ENCODE measurements at places on chromosomes 1 and 21.

- peak; percentile 10 for DNase-seq
These were observed 629 bp downstream of the PGD start for GRCh38 chr1:10399444-10399941.

DNA sequence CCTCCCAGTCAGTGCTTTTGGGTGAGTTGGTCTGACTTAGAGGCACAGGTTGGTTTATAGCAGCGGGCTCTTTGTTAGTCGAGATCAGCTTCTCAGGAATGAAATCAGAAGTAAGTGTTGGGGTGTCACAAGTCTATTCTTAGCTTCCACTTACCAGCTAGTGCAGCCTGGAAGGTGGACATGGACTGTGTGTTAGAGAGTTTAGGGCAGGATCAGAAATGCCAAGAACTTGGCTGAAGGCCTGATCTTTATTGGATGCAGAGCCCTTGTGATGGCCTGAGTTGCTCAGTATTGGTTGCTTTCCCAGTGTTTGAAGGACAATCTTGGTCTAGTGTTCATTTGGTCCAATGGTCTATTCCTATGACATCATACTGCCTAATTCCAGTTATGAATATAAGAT is 377.0 kb upstream of the USP24 start:
- DNase-seq: no peak

- no peak for DNase-seq
These were observed 751 bp downstream of the MRPS15 start for GRCh38 chr1:36463463-36463802.

DNA sequence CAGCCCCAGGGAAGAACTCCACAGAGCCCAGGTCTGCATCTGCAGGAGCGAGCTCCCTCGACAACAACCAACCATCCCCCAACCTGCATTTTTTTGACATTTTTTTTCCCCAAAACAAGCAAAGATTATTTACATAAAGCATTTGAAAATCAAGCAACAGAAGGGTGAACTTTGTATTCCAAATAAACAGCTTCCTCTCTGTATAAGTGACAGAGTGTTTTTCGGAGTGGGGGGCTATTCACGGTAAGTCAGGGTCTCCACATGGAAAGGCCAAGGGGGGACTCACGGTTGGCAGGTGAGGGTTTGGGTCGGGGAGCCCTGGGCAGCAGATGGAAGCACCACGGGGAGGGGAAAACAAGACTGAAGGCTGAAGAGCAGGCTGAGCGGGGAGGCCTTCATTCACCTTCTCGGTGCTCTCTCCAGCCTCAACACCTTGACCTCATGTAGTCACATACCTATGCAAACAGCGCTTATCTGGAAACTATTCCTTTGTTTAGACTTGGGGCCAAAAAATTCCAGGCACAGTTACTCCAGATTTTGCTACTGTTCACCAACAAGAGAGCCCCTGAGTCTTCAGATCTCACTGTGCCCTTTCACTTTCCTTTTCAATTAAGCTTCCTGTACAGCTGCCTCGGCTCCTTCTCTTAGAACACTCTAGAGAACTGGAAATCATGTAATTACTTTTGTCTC is 27.6 kb downstream of the C2CD2 start:
- peak; percentile 32 for DNase-seq

GRCh38 chr1:152024223-152024622 is 12.6 kb downstream of the S100A11 start:
- no peak for DNase-seq

- no peak for DNase-seq
These were observed 26.5 kb downstream of the TARBP1 start for GRCh38 chr1:234452406-234452965.

DNA sequence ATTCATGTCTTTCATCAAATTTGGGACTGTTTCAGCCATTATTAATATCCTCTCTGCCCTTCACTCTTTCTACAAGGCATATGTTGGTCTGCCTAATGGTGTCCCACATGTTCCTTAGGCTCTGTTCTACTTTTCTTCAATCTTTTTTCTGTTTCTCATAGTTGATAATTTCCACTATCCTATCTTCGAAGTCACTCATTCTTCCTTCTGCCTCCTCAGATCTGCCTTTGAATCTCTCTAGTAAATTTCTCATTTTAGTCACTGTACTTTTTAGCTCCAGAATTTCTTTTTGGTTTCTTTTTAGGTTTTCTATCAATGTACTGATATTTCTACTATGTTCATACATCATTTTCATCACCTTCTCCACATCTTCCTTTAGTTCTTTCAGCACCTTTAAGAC is 20.0 kb upstream of the NIBAN1 start:
- DNase-seq: no peak

DNA sequence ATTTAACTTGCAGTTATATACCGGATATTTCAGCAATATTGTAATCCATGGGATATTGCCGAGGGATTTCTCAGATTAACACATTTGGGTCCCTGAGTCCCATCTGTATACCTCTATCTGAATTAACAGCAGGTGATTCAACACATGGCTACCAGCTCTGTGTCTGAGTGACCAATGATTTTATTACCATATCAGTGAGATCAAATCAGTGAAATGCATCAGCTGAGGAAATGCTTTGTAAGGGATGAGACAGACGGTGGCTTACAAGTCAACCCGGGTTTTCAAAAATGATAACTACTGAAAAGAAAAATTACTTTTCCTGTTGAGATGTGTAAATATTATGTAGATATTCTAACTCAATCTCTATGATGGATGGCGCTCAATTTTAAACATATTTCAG is 504.1 kb upstream of the PKN2 start:
- no peak for DNase-seq

- DNase-seq: no peak
These were observed 92.2 kb downstream of the PLXNA2 start for GRCh38 chr1:208151728-208152598.

GRCh38 chr1:24206083-24206464 is 19.0 kb upstream of the IFNLR1 start:
- DNase-seq: no peak

DNA sequence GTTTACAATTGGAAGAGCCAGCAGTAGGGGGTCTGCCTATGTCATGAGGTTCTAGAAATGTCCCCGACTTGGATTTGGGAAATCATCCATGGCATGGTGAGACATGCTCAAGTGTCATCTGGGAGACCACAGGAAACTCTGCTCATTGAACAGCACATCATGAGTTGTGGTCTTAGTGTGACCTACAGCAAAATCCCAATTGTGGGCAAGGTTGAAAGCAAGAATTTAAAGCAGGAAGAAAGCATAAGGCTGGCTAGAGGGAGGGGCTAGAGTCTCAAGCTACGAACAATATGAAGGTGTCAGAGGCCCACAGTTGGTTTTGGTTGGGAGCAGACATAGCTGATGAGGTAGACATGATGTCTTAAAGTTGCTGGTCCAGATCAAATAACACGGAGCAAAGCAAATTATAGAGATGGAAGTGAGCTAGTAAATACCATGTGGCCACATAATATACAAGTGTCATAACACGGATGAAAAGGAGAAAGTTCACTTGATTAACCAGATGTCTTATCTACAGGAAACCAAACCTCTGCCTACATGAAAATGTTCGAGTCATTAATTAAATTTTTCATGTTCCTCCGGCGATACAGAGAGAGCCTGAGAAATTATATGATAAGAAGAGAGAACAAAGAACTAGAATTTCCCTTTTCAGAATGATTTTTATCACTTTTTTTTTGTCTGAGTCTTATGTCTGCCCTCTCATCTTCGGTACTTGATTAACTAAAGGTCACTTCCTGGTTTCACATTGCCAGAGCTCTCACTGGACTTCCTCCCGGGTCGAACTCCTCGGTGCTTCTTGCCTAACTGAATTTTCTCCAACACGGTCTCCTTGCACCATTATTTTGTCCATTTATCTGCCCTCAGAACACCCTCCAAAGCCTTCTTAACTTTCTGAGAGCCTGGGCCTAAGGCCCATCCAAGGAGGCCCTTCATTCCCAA is 67.5 kb upstream of the DUSP10 start:
- no peak for DNase-seq

GRCh38 chr21:38914528-38915293 is 109.0 kb downstream of the ETS2 start:
- DNase-seq: no peak

GRCh38 chr1:217585577-217585976 is 45.3 kb downstream of the GPATCH2 start:
- DNase-seq: no peak

GRCh38 chr1:158002631-158003405 is 9.4 kb downstream of the KIRREL1 start:
- peak; percentile 71 for DNase-seq

DNA sequence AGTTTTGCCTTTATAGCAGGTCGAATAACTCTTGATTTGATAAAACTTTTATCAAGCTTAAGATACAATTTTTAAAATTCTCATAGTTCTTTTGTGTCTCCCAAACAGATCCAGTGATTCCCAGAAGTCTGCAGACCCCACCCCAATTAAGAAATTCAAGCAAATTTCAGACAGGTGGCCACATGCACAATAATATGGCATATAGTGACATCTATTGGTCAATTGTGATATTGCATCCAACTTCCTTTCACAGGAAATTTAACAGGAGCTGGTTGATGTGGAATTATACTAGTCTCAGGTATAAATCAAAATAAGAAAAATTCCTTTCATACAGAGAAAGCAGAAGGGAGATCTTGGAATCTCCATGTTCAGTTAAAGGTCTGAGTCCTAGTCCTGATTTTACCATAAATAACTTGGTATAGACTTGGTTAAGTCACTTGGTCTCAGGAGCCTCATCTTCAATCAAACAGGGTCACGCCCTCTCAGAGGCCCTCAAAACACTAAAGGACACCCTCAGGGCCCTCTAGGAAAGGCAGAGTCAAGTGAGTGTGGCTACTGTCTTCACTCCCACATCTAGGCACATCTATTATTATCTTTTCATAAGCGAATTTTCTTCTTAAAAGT is 24.1 kb downstream of the PIGM start:
- peak; percentile 61 for DNase-seq

DNA sequence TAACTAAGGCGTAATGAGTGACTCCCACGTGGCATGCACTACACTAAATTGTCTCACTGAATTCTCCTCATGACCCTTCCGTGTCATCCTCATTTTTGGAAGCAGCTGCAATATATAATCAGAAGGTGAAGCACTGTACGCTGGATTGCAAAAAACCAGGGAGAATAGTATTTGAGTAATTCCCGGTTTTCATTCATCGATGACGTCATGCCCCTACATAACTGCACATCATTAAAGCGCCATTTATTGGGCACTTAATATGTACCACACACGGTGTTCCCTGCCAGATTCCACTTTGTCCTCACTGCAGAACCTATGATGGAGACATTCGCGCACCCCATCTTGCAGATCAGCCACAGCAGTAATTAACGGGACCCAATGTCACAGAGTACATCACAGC is 41.0 kb downstream of the DHRS3 start:
- DNase-seq: no peak

GRCh38 chr21:26948194-26948593 is 18.7 kb downstream of the ADAMTS5 start:
- no peak for DNase-seq

DNA sequence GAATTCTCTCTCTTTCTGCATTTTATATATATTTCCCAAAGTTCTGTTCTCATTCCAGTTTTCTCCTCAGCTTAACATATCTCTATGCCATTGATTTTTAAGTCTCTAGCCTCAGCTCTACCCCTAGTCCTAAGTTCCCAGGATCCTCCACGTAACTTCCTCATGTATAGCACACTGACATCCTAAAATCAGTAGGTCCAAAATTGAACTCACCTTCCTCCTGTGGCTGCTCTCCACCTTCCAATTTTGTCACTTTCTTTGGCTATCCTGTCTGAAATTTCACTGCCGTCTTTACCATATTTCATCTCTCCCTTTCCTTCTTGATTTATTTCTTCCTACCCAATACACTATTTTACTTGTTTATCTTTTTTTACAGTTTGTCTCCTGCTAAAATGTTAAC is 1.5 kb downstream of the SLAMF6 start:
- no peak for DNase-seq

- no peak for DNase-seq
These were observed 114.5 kb downstream of the DSCAM start for GRCh38 chr21:40732253-40733023.

- no peak for DNase-seq
These were observed 53.5 kb downstream of the FAAP20 start for GRCh38 chr1:2141025-2141424.

GRCh38 chr1:44326024-44326701 is 28.9 kb downstream of the ERI3 start:
- DNase-seq: no peak

DNA sequence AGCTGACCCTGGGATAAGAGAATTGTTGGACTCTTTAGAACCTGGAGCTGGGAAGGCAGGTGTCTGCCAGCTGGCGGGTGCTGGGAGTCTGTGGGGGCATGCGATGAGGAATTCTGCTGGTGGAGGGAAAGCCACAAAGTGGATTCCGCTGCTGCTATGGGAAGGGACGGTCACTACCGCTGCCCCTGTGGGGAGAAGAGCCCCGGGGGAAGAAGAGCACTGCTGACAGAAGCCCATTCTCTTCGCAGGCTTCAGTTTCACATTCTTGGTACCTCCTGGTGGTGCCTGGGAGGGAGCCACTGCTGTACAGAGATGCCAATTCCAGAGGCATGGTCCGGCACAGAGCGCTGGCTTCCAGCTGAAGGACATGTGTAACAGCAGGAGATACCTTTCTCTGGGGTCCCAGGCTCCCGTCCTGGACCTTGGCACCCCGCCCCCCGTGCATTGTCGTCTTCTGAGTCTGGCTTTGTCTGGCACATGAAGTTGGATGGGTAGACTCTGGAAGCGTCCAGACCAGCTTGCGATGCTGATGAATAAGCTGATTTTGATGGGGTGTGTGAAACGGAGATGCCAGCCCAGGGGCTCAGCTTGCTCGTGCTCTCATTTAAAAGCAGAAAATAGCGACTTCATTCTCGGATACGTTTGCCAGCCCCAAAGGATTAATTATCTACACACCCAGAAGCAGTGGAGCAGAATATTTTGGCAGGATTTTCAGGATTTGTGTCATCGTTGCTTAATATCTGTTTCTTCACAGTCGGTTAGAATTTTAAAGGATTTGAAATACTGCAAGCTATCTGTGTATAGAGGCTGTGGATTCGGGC is 13.2 kb downstream of the PDXK start:
- DNase-seq: no peak

- DNase-seq: no peak
These were observed 58.8 kb downstream of the TOR1AIP2 start for GRCh38 chr1:179818743-179819173.

DNA sequence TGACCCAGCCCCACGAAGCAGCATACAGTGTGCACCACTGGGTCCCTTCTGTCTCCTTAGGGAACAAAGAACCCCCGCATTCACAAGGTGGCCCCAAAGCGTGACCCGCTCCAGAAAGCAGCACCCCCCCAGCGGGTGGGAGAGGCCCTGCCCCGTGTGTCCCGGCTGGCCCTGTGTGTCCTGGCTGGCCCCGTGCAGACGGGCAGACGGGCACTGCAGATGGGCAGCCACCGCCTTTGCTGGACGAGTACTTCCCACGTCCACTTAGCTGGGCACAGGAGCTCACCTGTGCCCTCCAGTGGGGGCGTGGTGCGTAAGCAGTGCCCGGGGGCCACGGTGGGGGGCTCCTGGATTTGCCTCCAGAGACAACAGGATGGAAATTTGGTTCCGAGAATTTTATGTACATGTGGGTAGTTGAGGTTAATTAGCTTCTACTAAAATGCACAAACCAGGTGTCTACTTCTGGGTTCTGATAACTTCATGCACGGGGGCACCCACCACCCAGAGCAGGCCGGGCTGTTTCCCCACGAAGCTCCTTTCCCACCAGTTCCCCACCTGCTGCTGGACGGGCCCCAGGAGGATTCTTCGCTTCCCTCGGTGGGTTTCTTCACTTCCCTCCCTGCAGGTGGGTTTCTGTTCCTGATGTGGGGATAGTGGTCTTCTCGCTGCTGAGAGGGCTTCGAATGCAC is 33.2 kb upstream of the SLC19A1 start:
- no peak for DNase-seq
